ENCODE measurements at places on chromosomes 13 and 19. TPM values are rescaled to one million over a fixed set of nuclear protein-coding genes. Genes with fewer than 3 reads are reported as not detected.

DNA sequence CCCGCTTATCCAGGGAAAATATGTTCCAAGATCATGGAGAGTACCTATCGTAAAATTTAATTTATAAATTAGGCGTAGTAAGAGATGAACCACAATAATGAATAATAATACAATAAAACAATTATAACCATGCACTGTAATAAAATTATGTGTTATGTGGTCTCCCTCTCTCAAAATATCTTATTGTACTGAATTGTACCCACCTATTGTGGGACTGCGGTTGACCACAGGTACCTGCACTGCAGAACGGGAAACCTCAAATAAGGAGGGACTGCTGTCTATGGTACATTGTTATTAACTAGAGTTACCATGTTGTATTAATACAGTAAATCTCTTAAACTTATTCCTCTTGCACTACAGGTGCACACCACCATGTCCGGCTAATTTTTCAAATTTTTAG is 5.3 kb upstream of the KLK12 start:
- no peaks in the 10 kb centered on the region for H3K27me3 ChIP-seq
- H3K27ac ChIP-seq = no peak overlapping the region
- no peak overlapping the region for H3K4me3 ChIP-seq
- DNase-seq = no peak
- no peaks in the 10 kb centered on the region for H3K4me1 ChIP-seq
- no peaks in the 10 kb centered on the region for H3K36me3 ChIP-seq

GRCh38 chr19:30132343-30133075 is 190.5 kb downstream of the URI1 start:
- H3K4me1 ChIP-seq = no peaks in the 10 kb centered on the region
- no peaks in the 10 kb centered on the region for H3K27me3 ChIP-seq
- no peak overlapping the region for H3K4me3 ChIP-seq
- H3K27ac ChIP-seq = no peak overlapping the region
- no peaks in the 10 kb centered on the region for H3K36me3 ChIP-seq

- H3K4me1 ChIP-seq = no peaks in the 10 kb centered on the region
- no peak overlapping the region for H3K27ac ChIP-seq
- H3K4me3 ChIP-seq = no peak overlapping the region
- DNase-seq = no peak
- H3K27me3 ChIP-seq = no peaks in the 10 kb centered on the region
These were observed 837.3 kb upstream of the KLHL1 start for GRCh38 chr13:70945506-70945905.

- H3K36me3 ChIP-seq = no peaks in the 10 kb centered on the region
- H3K27ac ChIP-seq = no peak overlapping the region
- no peaks in the 10 kb centered on the region for H3K27me3 ChIP-seq
- H3K4me3 ChIP-seq = no peak overlapping the region
These were observed 55.6 kb upstream of the ALOX5AP start for GRCh38 chr13:30679483-30680330.

- H3K4me3 ChIP-seq = no peak overlapping the region
- H3K36me3 ChIP-seq = no peaks in the 10 kb centered on the region
- no peaks in the 10 kb centered on the region for H3K27me3 ChIP-seq
These were observed 9.6 kb upstream of the SLC15A1 start for GRCh38 chr13:98761986-98762616.

DNA sequence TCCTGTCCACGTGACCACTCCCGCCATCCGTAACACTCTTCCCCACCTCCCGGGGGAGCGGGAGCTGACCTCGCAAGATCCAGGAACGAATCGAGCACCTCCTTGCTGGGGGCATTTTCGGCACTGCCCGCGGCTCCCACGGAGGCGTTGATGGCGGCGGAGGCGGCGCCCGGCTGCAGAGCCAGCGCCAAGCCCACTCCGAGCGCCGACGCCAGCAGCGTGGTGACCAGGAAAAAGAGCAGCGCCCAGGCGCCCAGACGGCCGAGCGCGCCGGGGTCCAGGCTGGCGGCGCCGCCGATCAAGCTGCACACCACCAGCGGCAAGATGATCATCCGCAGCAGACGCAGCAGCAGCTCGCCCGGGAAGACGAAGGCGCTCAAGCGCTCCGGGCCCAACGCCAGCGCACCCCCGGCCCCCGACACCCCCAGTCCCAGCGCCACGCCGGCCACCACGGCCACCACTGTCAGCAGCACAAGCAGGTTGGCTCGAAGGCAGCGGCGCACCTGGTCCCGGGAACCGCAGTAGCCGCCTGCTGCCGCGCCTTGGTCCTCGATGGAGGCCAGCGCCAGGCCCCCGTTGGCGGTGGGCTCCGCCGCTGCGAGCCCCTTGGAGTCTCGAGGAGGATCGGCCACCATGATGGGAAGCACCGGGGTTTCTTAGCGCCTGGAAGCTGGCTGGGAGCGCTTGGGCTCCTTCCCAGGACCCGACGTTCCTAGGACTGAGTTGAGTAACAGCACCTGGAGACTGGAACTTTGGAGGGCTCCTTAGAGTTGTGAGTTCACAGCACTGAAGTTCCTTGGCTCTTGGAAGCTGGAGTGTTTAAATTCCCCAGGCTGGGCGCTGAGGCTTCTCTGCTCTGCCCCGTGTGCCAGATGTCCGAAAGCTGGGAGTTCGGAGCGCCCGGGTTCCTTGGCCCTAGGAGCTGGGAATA is 798 bp downstream of the SLC1A5 start:
- no peaks in the 10 kb centered on the region for H3K27me3 ChIP-seq
- DNase-seq = peak; percentile 65
- peak overlapping the region; percentile 45 for H3K4me3 ChIP-seq
- peak overlapping the region; percentile 13 for H3K27ac ChIP-seq

- no peak overlapping the region for H3K27ac ChIP-seq
- no peak overlapping the region for H3K4me3 ChIP-seq
- H3K27me3 ChIP-seq = no peaks in the 10 kb centered on the region
- no peaks in the 10 kb centered on the region for H3K36me3 ChIP-seq
- peaks cover 7% of the 10 kb centered on the region for H3K4me1 ChIP-seq
These were observed 60.9 kb downstream of the GGACT start for GRCh38 chr13:100527644-100528043.

DNA sequence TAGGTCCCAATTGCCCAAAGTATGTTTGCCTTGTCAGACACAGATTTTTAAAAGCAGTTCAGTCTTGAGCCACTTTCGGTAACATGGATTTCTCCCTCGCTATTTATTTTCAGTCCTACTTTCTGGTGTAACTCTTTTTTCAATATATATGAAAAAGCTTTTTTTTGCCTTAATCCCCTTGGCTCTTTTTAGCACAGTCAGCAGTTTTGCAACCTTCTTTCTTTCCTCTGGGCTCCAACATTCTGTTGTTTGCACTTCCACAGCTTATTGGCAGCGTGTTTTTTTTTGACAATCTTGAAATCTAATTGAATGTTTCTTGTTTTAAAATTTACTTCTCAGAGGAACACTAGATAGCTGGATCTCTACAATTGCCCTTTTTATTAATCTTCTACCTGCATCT is 429.3 kb upstream of the NBEA start:
- H3K4me3 ChIP-seq = no peak overlapping the region
- H3K27me3 ChIP-seq = no peaks in the 10 kb centered on the region
- DNase-seq = no peak
- no peaks in the 10 kb centered on the region for H3K36me3 ChIP-seq
- H3K4me1 ChIP-seq = no peaks in the 10 kb centered on the region
- no peak overlapping the region for H3K27ac ChIP-seq

- H3K36me3 ChIP-seq = peaks cover 12% of the 10 kb centered on the region
- no peak overlapping the region for H3K4me3 ChIP-seq
- no peak for DNase-seq
- H3K27me3 ChIP-seq = no peaks in the 10 kb centered on the region
These were observed 9.8 kb downstream of the AP1M1 start for GRCh38 chr19:16207490-16208025.

GRCh38 chr19:14559916-14560775 is 11.7 kb downstream of the NDUFB7 start:
- no peak for DNase-seq
- no peak overlapping the region for H3K4me3 ChIP-seq
- H3K36me3 ChIP-seq = peaks cover under 1% of the 10 kb centered on the region

GRCh38 chr13:49481788-49482187 is 14.0 kb upstream of the PHF11 start:
- H3K4me3 ChIP-seq = no peak overlapping the region
- H3K36me3 ChIP-seq = peaks cover 17% of the 10 kb centered on the region
- H3K27ac ChIP-seq = no peak overlapping the region
- DNase-seq = no peak

DNA sequence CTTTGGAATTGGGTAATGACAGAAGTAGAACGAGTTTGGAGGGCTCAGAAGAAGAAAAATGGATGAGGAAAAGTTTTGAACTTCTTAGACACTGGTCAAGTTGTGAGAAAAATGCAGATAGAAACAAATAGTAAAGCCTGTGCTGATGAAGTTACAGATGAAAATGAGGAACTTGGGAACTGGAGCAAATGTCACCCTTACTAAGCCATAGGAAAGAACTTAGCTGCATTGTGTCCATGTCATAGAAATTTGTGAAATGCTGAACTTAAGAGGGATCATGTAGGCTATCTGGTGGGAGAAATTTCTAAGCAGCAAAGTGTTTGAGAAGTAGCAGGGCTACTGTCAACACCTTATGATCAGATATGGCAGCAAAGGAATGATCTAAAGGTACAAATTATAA is 289.2 kb upstream of the PCDH9 start:
- H3K27ac ChIP-seq = no peak overlapping the region
- no peaks in the 10 kb centered on the region for H3K27me3 ChIP-seq
- H3K4me1 ChIP-seq = peaks cover 8% of the 10 kb centered on the region
- H3K4me3 ChIP-seq = no peak overlapping the region

- no peaks in the 10 kb centered on the region for H3K36me3 ChIP-seq
- no peak overlapping the region for H3K27ac ChIP-seq
- H3K4me3 ChIP-seq = no peak overlapping the region
- H3K27me3 ChIP-seq = peaks cover 19% of the 10 kb centered on the region
- no peaks in the 10 kb centered on the region for H3K4me1 ChIP-seq
- no peak for DNase-seq
These were observed 17.8 kb downstream of the ARHGEF7 start for GRCh38 chr13:111132948-111133347.

DNA sequence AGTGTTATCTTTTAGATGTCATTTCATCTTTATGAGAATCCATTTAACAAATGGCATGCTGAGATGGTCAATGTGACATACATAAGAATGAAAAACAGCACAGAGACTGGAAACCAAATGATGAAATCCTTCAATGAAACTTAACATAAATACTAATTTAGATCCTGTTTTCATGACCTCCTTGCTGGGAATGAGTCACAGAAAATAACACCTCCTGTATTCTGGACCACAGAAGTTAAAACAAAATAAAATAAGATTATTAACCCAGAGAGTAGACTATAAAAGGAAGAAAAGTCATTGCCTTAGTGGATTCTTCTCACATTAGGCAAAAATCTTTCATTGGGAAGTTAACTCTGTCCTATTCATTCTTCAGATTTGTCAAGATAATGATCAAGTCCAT is 1.6 kb downstream of the DIAPH3 start:
- H3K27me3 ChIP-seq = no peaks in the 10 kb centered on the region
- peaks cover 20% of the 10 kb centered on the region for H3K4me1 ChIP-seq
- peak overlapping the region; percentile 59 for H3K4me3 ChIP-seq
- no peak for DNase-seq
- H3K27ac ChIP-seq = no peak overlapping the region

DNA sequence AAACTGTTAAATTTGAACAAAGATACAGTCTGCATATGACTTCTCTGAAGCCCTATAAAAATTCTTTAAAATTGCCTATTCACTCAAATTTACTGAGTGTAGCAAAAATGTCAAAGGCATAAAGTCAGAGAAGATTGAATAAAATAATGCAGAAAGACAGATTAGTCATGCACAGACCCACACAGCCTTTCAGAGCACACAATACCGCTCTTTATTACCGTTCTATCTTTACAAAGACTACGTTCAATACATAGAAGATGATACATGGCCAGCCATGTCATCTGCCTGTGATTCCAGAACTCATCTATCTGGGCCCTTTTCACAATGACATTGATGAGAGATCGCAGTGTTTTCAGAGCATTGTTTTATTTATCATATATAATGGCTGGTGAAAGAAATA is 107.2 kb downstream of the URI1 start:
- H3K27ac ChIP-seq = no peak overlapping the region
- no peak for DNase-seq
- no peaks in the 10 kb centered on the region for H3K4me1 ChIP-seq
- no peaks in the 10 kb centered on the region for H3K36me3 ChIP-seq

DNA sequence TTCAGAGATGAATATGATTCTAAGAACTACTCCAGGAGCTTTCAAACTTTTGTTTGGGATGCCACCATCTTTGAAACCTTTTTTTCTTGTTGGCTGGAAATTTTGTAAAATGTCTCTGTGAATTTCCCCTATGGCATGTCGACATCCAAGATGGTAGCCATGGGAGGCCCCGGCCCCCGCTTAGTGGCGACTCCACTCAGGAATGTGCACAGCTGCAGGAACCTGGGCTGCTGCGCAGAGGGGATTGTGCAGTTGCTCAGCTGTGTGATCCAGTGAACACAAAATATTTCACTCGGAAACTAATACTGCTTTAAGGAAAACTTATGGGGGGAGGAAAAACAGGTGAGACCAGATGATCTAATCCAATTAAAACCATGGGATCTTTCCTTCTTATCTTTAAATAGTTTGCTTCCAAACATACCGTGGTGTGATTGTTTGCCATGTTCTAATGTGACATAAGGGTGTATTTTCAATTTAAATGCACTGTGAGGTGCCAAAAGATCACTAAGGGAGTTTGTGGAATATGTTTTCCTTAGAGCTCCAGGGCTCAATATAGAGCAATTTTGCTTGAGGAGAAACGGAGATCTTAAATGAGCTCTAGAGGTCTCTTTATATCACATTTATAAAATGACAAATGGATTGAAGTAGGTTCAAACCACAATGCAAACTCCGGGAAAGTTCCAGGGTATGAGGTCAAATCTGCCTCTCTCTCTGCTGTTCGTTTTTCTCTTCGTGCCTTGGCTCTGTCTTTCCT is 497.7 kb downstream of the FGF9 start:
- no peaks in the 10 kb centered on the region for H3K36me3 ChIP-seq
- H3K4me1 ChIP-seq = no peaks in the 10 kb centered on the region
- no peaks in the 10 kb centered on the region for H3K27me3 ChIP-seq
- H3K4me3 ChIP-seq = no peak overlapping the region
- no peak for DNase-seq

DNA sequence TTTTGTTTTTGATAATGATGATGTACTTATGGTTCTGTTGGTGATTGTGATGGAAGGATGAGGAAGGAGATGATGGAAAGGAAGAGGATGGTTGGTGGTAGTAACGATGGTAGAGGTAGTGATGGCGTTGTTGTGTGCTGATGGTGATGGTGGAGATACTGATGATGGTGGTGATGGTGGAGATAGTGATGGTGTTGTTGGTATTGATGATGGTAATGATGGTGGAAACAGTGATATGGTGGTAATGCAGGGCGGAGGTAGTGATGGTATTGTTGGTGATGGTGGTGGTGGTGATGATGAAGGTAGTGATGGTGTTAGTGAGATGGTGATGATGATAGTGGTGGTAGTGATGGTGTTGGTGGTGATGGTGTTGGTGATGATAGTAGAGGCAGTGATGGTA is 12.7 kb downstream of the CLEC17A start:
- no peak for DNase-seq
- no peaks in the 10 kb centered on the region for H3K27me3 ChIP-seq
- H3K27ac ChIP-seq = no peak overlapping the region
- H3K4me1 ChIP-seq = no peaks in the 10 kb centered on the region

Gene TMEM145
- total RNA-seq = 3.7 TPM

Gene SIAH3
- total RNA-seq = 3.9 TPM

Gene SLC27A1
- 28.5 TPM for total RNA-seq

Gene SUPT20H
- 40.9 TPM for total RNA-seq

Gene ZNF560
- total RNA-seq = 0.80 TPM

Gene PRRG2
- total RNA-seq = 0.67 TPM

Gene CYP4F2
- not detected for total RNA-seq

Gene KLK12
- total RNA-seq = not detected

Gene LSR
- total RNA-seq = 40.1 TPM

Gene MAB21L1
- 0.03 TPM for total RNA-seq

Gene SHD
- total RNA-seq = 144 TPM

Gene LILRA2
- not detected for total RNA-seq

Gene C19orf73
- 12.5 TPM for total RNA-seq

Gene ZNF155
- total RNA-seq = 13.9 TPM

Data from cardiac muscle cell (in vitro differentiated cells and primary cell).